ENCODE measurements at places on chromosomes 1 and 21. TPM values are rescaled to one million over a fixed set of nuclear protein-coding genes. Genes with fewer than 3 reads are reported as not detected.

SELL gene
- 5.6 TPM for total RNA-seq

STUM gene
- 0.97 TPM for total RNA-seq

GUCA2A gene
- not detected for total RNA-seq

KPNA6 gene
- total RNA-seq: 86.8 TPM

FMO5 gene
- 17.0 TPM for total RNA-seq

ZSWIM5 gene
- 1.0 TPM for total RNA-seq

BTBD8 gene
- total RNA-seq: 7.7 TPM

VSIG8 gene
- total RNA-seq: not detected

EPS8L3 gene
- 0.28 TPM for total RNA-seq

OR2AK2 gene
- not detected for total RNA-seq

FCGR3B gene
- total RNA-seq: 2.4 TPM

CFAP141 gene
- total RNA-seq: not detected

PADI2 gene
- 0.12 TPM for total RNA-seq

OSCP1 gene
- total RNA-seq: 6.1 TPM

FALEC gene
- total RNA-seq: not detected

FMN2 gene
- total RNA-seq: not detected

TNFSF4 gene
- total RNA-seq: 0.19 TPM

MYBPH gene
- total RNA-seq: not detected

S100A5 gene
- not detected for total RNA-seq

SLC2A5 gene
- 10.1 TPM for total RNA-seq

All from heart left ventricle (tissue), 16 donors.